ENCODE measurements at places on chromosomes 6 and 20.

GRCh38 chr6:34052918-34053608 lies 92.8 kb downstream of the GRM4 start:
- no peak for DNase-seq

GRCh38 chr6:40988634-40989033 lies 50.4 kb downstream of the UNC5CL start:
- DNase-seq: no peak

GRCh38 chr6:125791151-125791819 lies 525 bp downstream of the NCOA7 start:
- DNase-seq: no peak

DNA sequence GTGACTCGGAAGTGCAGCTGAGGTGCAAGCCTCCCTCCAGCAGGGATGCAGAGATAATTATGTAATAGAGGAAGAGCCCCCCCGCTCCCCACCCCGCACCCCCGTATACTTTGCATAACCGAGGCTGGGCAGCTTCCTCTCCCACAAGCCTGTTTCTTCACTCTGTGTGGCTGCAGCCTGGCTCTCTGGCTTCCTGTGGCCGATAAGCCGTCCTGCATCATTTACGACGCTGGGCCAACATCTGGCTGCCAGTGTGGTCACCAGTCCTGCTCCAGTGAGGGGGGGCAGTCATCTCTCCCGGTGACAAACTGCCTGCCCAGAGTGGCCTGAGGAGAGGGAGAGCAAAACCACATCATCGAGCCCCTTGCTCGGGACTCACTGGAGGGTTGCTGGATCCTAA lies 59.2 kb downstream of the RBM38 start:
- DNase-seq: no peak

GRCh38 chr6:159899994-159900745 lies 9.4 kb downstream of the MAS1 start:
- peak; percentile 58 for DNase-seq

- no peak for DNase-seq
Observed at GRCh38 chr20:3864518-3864917, 17.9 kb downstream of the MAVS start.

Measured in fibroblast of the conjunctiva (primary cell).